ENCODE measurements at places on chromosomes 12 and 14. TPM values are rescaled to one million over a fixed set of nuclear protein-coding genes. Genes with fewer than 3 reads are reported as not detected.

DNA sequence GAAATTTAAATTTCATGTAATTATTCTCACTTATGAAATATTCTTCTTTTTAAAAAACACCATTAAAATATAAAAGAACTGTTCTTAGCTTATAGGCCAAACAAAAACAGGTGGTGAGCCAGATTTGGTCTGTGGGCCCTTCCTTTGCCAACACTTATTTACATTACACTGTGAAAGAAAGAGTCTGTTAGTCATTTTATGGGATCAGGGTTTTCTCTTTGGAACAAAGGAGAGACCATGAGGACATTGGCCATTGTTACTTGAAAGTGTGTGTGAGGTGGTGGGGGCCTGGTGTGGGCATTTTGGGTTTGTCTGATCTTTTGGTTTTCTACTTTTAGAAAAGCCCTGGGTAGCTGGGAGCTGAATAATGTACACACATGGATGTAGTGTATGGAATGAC is 62.7 kb downstream of the TTC6 start:
- DNase-seq: no peak

DNA sequence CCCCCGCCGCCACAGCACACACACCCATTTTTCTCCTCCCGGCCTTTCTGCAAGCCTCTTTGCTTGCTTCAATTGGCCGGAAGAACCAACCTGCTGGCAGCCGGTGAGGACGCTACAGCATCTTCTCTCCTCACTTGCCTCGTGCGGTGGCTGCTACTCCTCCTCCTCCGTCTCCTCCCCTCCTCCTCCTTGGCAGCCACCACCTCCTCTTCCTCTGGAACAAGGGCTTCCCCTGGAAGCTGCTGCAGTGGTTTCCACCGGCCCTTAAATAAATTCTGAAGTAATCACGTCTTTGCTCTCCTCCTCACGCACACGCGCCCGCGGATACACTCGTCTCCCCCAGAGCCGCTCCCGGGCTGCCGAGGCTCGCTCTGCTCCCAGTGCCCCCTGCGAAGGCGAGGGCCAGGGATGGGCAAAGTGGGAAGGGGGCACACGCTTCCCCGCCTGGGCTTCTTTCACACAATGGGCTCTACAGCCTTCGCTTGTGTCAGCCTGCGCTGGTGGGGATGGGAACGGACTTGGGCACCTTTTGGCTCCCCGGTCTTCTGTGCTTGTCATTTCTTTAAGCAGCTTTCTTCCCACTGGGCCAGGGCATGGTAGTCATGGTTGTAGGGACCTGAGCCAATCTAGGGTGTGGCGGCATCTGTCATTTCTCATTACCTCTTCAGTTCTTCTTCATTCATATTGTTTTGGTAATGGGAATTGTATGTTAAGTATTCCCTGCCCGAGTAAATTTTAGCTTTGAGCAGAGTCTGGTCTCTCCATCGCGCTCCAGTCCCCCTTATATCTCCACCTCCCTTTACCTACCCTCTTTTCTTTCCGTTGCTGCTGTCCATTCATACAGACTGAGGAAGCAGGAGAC is at the start of gene PPFIA2:
Gene PPFIA2, minus strand, starts transcription at position 161 of the 862 bp plus-strand sequence.
- DNase-seq: peak; percentile 60

DNA sequence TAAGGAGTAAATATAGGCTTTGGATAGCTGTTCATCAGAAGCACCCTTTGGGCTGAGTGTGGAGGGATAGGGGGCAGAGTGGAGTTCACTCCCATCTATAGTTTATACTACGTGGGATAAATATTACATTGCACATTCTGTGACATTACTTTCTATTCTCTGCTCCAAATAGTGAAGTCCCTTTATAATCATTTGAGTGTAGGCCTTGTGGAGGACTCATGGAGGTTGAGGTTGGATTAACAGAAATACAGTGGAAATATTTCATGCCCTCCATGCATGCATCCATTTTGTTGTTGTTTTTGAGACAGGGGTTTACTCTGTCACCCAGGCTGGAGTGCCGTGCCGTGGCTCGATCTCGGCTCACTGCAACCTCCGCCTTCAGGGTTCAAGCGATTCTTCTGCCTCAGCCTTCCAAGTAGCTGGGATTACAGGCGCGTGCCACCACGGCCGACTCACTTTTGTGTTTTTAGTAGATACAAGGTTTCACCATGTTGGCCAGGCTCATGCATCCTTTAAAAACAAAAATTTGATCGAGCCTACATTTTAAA is 1.4 kb downstream of the CHPT1 start:
- no peak for DNase-seq

GRCh38 chr12:103313894-103314293 is 181.9 kb downstream of the C12orf42 start:
- DNase-seq: no peak

- peak; percentile 73 for DNase-seq
These were observed 47.4 kb upstream of the SRSF5 start for GRCh38 chr14:69719501-69719951.

- peak; percentile 86 for DNase-seq
These were observed 2.9 kb upstream of the SETD1B start for GRCh38 chr12:121800694-121801594.

Gene PLEKHD1
- total RNA-seq: 0.41 TPM

Gene HELB
- total RNA-seq: 6.9 TPM

Gene FOXA1
- total RNA-seq: 20.6 TPM
